ENCODE measurements at places on chromosomes 1 and 21. TPM values are rescaled to one million over a fixed set of nuclear protein-coding genes. Genes with fewer than 3 reads are reported as not detected.

Gene RGL1
- 80.8 TPM for total RNA-seq

Gene CD164L2
- not detected for total RNA-seq

Gene TAS1R1
- not detected for total RNA-seq

Gene ZNF648
- not detected for total RNA-seq

Gene SFPQ
- total RNA-seq = 205 TPM

Gene GUCA2A
- total RNA-seq = not detected

GRCh38 chr1:246104927-246105326, 402.2 kb downstream of the SMYD3 start:
- DNase-seq = no peak

GRCh38 chr1:10874351-10874750, 77.9 kb upstream of the CASZ1 start:
- DNase-seq = no peak

GRCh38 chr1:10624256-10625050, 149.7 kb downstream of the PEX14 start:
- DNase-seq = no peak

- DNase-seq = no peak
These were observed 13.5 kb downstream of the SLC2A1 start for GRCh38 chr1:42945164-42945563.

- no peak for DNase-seq
These were observed 110.4 kb downstream of the SYT2 start for GRCh38 chr1:202599669-202600431.

DNA sequence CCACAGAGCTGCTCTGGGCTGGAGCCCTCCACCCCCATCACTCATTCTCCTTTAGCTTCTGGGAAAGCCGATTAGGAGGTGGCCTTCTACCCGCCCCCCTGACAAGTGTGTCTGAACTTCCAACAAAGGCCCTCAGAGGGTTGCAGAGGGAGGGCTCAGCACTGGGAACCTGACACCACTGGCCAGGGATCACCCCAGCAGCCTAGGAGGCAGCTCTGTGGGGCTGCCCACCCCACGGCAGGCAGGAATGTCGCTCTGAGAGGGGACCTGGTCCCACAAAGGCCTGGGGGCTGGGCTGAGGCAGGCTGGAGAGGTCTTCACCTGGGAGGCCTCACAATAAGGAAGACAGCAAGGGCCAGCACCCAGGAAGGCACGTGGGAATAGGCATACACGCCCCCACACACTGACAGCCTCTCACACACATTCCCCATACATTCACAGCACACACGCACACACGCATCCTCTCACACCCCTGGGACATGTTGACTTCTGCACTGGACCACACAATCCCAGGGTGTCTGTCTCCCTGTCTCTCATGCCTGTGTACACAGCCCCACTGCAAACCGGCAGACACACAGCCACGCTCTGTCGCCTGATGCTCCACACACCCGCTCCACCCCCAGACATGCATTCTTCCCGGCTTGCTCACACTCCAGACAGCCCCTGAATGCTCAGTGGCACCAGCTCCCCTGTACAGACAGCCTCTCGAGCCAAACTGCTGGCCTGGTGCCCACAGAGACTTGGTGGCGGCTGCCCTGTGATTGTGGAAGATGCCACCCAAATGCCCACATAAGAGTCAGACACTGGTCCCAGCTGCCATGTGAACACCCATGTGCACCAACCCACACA, 30.7 kb downstream of the DMBX1 start:
- DNase-seq = no peak

- no peak for DNase-seq
These were observed 44.9 kb downstream of the GLIS1 start for GRCh38 chr1:53693773-53694717.
